Aorta (tissue), 5 donors: ENCODE measurements at places on chromosomes 3 and 15.
A peak's percentile ranks its signal among the peaks of the same experiment; 100 is the strongest.

DNA sequence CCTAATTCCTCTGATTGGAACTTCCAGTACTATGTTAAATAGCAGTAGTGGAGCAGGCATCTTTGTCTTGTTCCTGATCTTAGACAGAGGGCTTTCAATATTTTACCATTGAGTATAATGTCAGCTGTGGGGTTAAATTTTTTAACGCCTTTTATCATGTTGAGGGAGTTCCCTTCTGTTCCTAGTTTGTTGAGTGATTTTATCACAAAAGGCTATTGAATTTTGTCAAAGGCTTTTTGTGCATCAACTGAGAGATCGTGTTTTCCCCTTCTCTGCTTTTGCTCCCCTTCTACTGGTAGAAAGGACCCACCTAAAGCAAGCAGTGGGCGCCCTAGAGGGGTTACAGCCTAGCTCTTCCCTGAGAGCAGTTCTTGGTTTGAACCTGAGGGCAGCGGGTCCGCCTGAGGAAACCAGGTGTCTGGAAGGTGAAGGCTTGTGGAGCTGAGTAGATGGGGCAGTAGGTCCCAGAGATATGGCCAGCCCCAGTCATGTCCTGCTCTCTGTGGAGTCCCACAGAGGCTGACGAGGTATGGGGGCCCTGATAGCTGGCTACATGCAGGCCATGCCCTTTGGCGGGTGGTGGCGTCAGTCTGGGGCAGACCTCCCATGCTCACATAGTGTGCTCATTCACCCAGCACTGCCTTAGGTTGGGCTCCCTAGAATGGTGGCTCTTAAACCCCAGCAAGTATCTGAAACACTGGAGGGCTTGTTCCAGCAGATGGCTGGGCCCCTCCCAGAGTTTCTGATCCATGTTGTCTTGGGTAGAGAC, 11.3 kb downstream of the HDAC11 start:
- peak; percentile 15 for DNase-seq

DNA sequence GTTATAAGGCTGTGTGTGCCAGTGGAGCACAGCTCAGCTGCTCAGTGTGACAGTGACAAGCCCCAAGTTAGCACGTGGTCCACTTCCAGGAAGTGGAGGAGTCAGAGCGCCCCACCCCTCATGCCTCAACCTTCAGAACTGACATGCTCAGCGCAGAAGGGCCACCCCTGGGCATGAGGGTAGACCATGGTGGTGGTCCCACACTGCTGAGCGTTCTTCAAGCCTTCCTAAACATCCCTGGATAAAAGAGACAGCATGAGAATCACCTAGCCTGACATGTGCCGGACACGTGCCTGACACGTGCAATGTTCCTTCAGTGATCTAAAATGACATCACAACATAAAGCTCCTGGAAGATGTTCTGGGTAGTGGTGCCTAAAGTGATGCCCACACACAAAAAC, 16.8 kb downstream of the ATP10A start:
- DNase-seq = no peak

DNA sequence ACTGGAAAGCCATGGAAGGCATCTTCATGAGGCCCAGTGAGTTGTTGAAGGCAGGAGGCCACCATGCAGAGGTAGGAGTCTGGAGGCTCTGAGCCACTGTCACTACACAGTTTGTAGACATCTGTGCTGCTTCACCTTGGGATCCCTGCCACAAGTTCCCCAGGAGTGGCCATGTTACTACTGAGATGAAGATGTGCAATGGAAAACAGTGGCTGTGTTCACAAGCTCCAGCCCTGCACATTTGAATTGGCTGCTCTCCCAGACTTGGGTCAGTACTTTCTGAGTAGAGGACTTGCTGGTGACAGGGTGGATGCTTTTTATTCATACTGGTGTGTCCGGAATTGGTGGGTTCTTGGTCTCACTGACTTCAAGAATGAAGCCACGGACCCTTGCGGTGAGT, 86.9 kb upstream of the C15orf39 start:
- no peak for DNase-seq

DNA sequence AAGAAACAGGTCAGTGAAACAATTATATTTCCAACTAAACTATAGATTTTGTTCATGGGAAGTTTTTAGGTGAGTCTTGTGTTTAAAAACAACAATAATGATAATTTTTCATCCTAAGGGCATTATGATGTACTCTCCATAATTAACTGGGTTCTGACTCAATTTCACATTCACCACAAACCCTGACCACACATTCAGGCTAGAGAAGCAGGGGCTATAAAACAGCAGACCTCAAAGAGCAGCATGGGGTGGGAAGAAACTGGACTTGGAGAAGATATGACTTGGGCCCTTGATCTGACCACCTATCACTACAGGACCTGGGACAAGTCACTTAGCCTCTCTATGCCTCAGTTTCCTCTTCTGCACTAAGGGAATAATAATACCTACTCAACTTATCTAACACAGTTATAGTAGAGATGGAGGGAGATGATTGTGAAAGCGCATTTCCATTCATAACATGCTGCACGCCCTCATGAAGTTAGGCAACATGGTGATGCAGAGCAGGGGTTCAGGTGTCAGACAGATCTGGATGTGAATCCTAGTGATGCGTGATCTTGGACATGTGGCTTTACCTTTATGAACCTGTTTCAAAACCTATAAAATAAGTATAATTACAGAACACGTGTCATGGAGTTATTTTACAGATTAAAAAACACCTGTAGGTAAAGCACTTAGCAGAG, 63.0 kb upstream of the ACP3 start:
- DNase-seq = no peak

GRCh38 chr15:40852529-40852928, 8.7 kb downstream of the SPINT1 start:
- peak; percentile 4 for DNase-seq
